Daoy (cell line): ENCODE measurements at places on chromosomes 16 and 17.

GRCh38 chr17:79993390-79994227 lies 42.1 kb downstream of the TBC1D16 start:
- DNase-seq, result peak; percentile 75

DNA sequence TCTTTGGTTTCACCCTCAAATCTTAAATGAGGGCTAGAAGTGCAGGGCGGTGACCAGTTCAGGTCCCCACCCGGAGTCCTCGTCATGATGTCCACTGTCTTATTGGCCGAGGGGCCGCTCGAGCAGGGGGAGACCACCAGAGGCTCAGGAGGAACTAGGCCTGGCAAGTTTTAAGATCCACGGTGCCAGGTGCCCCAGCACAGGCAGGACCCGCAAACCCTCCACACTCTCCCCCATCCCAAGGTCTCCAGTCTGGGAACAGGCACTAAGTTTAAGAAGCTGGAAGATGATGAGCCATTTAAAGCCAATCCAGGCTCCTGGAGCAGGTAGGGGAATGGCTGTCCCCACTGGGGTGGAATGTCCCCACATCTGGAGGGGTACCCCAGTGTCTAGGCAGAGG lies 4.1 kb downstream of the DLX3 start:
- DNase-seq, result no peak

DNA sequence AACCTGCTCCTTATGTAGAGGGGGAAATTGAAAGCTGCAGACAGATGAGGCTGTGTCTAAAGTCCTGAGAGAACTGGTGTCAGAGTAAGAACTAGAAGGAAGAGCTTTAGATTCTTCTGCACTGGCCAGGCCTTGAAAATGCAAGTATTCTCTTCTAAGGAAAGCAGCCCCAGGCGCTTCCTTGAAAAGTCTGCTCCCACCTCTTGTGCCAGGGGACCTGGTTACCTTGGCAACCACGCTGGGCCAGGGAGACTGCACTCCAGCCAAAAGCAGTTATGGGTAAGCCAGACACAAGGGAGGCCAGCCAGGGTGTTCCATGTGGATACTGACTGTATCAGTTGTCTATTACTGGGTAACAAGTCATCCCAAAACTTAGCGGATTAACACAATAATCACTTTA lies 228.6 kb upstream of the SDK2 start:
- no peak for DNase-seq

- peak; percentile 67 for DNase-seq
Observed at GRCh38 chr17:27602721-27603420, 28.1 kb upstream of the LGALS9 start.

DNA sequence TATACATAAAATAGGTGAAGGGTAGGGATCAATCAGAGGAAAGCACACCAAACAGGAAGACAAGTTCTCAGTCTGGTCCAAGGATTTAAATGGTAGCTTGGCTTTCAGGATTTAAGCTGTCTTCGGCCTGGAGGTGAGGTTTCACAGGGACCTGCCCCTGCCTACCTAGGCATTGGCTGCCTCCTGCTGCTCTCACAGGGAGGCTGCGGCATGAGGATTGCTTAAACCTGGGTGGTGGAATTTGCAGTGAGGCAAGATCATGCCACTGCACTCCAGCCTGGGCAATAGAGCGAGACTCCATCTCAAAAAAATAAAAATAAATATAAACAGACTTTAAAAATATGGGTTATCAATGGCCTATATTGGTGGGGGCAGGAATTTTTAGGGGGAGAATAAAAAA lies 114.5 kb downstream of the GAS7 start:
- no peak for DNase-seq

- DNase-seq, result no peak
Observed at GRCh38 chr16:86831366-86831765, 253.0 kb downstream of the FOXL1 start.

- no peak for DNase-seq
Observed at GRCh38 chr17:50668838-50669581, 34.3 kb downstream of the ABCC3 start.

- peak; percentile 45 for DNase-seq
Observed at GRCh38 chr16:84883301-84883700, 63.5 kb downstream of the CRISPLD2 start.

- DNase-seq, result no peak
Observed at GRCh38 chr17:35235289-35235688, 7.6 kb upstream of the SLFN5 start.

DNA sequence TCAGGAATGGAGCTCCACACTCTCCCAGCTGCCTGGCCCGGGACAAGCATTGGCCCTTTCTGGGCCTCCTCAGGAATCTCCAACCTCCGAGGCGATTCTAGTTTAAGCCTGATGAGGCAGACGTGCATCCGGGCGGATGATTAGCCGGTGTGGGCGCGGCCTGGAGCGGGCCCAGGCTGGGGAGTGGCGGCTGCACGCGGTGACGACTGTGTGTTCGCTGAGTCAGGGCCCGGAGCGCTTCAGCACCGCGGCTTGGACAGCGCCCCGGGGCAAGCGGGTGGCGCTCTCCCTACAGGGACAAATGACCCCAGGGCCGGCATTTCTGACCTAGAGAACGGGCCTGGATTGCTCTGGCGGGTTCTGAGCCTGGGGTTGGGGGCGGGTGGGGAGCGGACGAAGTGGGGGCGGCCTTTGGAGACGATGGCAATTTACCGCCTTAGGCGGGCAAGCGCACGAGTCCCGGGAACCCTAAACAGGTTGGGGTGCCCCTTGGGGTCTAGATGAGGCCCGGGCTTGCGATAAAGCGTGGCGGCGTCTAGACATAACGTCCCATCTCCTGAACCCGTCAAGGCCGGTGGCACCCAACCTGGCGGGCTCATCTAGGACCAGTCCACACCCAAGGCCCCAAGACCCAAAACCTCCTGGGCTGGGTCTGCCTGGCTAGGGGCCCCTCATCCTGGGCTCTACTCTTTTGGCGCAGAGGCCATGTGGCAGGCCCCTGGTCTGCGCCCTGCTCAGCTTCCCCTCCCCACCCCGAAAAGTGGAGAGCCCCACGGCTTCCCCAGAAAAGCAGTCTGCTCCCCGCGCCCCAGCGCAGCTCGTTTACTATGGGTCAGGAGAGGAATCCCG lies 22.3 kb upstream of the ZNHIT3 start:
- DNase-seq, result peak; percentile 87

DNA sequence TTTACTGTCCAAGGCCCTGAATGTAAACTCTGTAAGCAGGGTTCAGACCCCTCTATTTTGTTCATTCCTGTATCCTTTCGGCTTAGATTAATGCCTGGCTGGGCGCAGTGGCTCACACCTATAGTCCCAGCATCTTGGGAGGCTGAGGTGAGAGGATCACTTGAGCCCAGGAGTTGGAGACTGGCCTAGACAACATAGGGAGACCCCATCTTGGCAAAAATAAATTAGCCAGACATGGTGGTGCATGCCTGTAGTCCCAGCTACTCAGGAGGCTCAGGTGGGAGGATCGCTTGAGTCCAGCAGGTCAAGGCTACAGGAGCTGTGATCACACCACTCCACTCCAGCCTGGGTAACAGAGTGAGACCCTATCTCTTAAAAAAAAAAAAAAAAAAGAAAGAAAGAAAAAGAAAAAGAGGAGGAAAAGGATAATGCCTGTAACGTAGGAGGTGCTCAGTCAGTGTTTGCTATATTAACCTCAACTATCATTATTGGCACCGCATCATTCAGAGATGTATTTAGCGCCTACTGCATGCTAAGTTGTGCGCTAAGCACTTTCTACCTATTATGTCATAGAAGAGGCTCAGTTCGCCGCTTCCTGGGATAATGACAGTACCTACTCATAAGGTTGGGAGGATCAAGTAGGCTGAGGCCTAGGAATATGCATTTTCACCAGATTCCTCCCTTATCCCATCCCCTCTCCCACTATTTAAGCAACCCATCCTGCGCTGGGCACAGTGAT lies 5.0 kb downstream of the SOCS1 start:
- DNase-seq, result no peak

DNA sequence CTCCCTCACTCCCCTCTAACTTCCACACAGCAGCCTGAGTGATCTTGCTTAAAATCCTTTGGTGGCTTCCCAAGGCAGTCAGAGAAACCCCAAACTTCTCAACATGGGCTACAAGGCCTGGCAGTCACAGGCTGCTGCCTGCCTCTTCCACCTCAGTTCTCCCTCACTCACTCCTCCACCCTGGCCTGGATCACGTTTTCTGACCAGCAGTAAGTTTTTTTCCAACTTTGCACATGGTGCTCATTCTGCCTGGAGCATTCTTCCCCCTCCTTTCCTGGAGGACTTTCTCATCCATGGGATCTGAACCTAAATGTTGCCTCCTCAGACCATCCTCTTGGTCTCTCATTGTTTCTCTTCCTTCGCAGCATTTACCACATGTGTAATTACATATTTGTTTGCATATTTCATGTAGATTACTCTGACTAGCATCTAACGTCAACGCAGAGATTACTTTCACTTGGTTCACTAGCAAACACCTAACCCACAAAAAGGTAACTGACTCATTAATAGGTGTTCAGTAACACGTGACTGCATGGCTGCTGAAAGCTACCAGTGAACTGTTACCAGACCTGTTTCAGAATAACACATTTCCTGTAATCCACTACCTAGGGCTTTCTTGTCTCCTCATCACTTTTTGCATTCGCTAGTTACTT lies 17.1 kb downstream of the GNA13 start:
- DNase-seq, result no peak

DNA sequence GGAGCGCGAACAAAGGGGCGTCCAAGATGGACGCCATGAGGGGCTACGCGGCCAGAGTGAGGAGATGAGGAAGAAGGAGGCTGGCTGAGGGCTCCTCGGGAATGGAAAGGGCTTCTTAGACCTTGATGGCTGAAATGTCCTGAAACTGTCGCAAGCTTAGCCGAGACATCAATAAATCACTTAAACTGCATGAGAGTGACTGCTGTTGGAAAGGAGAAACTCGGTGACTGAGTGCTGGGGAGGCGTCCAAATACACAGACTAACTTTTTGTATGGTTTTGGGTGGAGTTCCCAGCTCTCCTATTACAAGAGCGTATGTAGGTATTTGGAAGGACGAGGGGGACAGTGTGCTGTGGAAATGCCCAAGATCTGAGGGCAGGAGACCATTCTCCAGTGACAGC lies 1.4 kb upstream of the GEMIN4 start:
- no peak for DNase-seq

- no peak for DNase-seq
Observed at GRCh38 chr17:36889770-36890349, 47.4 kb upstream of the LHX1 start.

DNA sequence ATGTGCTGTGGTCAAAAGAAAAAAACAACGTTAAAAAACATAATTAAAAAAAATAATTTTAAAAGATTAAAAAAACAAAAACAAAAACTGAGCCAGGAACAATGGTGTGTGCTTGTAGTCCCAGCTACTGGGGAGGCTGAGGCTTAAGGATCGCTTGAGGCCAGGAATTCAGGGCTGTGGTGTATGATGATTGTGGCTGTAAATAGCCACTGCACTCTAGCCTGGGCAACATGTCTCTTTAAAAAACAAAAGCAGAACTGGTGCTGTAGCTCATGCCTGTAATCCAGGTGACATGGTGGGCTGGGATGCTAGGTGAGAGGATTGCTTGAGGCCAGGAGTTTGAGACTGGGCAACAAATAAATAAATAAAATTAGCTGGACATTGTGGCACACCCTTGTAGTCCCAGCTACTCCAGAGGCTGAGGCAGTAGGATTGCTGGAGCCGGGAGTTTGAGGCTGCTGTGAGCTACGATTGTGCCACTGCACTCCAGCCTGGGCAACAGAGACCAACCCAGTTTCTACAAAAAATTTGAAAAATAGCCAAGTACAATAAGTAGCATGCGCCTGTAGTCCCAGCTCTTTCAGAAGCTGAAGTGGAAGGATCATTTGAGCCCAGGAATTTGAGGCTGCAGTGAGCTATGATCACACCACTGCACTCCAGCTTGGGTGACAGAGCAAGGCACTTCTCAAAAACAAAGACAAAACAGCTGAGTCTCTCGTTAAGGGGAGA lies 43.6 kb downstream of the NFATC3 start:
- DNase-seq, result peak; percentile 31

DNA sequence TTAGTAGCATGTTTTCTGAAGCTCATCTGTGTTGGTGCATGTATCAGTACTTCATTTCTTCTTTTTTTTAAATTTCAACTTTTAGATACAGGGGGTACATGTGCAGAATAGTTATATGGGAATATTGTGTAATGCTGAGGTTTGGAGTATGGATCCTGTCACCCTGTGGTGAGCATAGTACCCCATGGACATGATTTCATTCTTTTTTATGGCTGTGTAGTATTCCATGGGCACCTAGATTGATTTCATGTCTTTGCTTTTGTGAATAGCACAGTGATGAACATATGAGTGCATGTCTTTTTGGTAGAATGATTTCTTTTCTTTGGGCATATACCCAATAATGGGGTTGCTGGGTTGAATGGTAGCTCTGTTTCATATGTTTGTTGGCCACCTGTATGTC lies 55.0 kb upstream of the NOL11 start:
- DNase-seq, result no peak

DNA sequence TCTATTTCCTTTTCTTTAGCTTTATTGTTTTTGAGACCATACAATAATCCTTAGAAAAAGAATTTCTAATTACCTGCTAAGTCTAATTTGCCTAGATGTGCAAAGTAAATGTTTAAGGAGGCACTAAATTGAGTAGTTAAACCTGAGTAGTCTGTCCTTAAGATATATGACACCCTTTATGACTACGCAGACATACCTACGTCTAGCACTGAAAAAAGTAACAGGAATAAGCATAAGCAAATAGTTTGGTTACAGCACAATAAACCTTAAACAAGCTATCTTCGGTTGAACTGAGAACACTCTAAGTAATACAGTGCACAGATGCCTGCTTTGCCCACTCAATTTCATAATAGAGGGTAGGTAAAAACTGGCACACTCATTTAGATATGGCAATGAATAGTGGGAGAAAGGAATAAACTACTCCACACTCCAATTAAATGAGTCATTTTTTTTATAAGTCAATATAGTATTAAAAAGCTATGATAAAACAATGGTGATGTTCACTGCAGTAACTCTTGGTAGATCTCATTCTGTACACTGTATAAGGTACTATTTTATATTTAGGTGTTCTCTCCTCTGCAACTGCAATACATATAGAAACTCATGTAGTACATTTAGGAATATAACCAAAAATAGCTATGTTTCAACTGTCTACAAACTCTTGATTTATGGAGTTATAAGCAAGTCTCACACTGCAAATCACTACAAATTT lies 19.7 kb upstream of the INTS2 start:
- no peak for DNase-seq

- DNase-seq, result no peak
Observed at GRCh38 chr16:10136916-10137315, 45.3 kb downstream of the GRIN2A start.

DNA sequence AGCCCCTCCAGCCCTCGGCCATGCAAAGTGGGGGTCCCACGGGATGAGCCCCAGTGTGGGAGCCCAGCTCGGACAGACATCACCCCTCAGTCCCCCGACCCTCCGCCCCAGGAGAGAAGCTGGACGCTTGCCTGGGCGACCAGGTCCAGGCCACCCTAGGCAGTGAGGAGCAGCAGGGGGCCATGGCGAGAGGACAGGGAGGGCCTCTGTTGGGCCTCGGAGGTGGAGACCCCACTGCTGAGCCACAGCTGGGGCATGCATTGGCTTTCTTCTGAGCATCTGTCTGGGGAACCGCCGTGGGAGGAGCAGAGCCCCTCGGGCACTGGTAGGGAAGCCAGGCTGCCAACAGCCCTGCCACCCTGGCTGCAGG lies 13.0 kb downstream of the ACTG1 start:
- no peak for DNase-seq

GRCh38 chr17:14845591-14846281 lies 419.4 kb downstream of the PMP22 start:
- DNase-seq, result no peak

GRCh38 chr16:11684231-11685025 lies 16.2 kb downstream of the SNN start:
- DNase-seq, result no peak

- no peak for DNase-seq
Observed at GRCh38 chr16:3304370-3304769, 860 bp downstream of the TIGD7 start.

- DNase-seq, result no peak
Observed at GRCh38 chr17:31453896-31454295, 62.4 kb downstream of the RAB11FIP4 start.
